Right forelimb (tissue), 1 donor: ENCODE measurements at places on chromosomes 11 and 22.

DNA sequence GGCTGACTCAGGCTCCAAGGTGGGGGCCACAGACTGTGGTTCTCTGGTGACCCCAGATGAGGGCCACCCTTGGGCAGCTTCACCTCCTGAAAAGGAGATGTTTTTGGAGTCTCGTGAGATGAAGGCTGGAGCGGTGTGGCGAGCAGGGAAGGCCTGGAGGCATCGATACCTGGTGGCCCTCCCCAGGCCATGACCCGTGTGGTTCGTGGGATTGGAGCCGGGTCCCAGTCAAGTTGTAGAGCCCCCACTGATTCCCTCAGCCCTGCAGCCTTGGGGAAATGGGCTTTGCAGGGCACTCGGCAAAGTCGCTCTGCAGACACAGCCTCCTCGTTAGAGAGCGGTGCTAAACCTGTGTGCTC, 1083.4 kb downstream of the BRD1 start:
- no peak for DNase-seq

- no peak for DNase-seq
These were observed 42.8 kb downstream of the RPS6KA4 start for GRCh38 chr11:64401775-64402174.

DNA sequence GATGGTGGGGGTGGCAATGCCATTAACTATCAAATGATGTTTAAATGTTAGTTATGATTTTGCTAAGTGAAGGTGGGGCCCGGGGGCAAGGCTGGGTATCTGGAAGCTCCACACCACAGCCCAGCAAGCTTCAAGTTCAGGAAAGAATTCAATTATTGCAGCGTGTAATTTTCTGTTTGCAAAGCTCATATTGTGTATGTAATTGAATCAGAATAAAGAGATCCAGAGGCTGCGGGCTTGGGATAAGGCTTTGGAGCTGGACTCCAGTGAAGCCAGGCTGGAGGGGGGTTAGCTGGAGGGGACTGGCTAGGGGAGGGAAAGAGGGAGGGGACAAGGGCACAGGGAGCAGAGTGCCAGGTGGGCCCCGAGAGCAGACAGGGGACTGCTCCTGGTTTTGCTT, 557.1 kb upstream of the CADM1 start:
- no peak for DNase-seq

- DNase-seq = no peak
These were observed 36.9 kb upstream of the BRSK2 start for GRCh38 chr11:1352696-1353382.

DNA sequence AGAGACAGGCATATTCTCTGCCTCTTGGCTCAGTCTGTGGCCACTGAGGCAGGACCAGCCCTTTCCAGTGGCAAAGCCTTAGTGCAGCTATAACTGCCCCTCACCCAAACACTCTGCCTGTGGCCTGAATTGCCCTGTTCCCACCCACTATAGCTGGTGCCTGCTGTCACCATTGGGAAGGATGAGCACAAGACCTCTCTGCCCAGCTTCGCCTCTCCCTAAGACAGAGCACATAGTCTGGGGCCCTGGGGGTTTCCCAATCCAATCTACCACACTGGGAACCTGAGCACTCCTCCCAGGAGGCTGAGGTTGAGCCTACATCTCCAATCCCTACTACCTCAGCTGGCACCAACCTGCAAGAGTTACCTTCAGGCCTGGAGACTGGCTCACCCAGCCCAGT, 670.4 kb downstream of the JRKL start:
- no peak for DNase-seq

DNA sequence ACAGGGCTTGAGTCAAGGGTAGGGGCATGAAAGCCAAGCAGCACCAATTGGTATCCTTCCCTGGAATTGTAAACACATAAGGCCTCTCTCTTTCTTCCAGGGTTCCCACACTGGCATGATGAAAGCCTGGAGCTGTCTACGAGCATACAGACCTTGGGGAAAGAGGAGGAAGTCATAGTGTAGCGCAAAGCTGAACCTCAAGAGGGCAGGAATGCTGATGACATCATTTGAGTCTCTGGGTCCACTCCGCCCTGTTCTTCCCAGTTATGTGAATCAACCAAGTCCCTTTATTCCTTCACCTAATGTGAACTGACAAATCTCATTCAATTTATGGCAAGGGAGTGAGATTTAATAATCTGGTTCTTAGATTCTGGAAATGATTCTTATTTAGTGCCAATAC, 266.4 kb upstream of the NCAM1 start:
- no peak for DNase-seq

DNA sequence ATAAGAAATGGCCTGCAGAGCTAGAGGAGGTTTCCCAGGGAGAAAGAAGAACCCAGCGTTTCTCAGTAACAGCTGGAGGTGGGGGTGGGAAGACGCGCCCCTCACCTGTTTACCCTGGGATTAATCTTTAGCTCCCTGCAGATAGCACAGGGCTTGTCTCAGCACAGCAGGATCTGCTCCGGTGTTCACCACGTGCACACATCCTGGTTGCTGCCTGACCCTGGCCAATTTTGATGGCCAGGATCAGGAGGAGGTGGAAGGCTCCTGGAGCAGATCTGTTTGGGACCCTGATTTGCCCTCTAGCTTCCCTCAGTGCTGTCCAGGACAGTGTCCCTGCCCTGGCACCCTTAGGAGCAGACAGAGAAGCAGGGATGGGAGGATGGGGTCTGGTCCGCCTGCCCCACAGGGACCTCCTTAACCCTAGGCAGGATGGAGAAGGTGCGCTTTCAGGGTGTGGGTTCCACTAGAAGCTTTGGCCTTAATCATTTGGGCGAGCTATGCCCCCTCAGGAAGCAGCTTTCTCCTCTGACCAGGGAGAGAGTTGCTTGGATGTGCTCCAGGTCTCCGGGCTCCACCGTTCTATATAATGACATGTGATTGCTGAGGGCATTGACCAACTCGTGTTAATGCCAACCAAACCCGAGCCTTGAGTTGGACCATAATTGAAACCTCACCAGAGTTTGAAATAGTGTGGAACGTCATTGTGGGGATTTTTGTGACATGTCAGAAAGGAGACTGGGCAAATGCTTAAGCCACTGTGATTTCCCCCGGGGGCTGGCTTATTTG, 19.3 kb downstream of the UPB1 start:
- peak; percentile 26 for DNase-seq

DNA sequence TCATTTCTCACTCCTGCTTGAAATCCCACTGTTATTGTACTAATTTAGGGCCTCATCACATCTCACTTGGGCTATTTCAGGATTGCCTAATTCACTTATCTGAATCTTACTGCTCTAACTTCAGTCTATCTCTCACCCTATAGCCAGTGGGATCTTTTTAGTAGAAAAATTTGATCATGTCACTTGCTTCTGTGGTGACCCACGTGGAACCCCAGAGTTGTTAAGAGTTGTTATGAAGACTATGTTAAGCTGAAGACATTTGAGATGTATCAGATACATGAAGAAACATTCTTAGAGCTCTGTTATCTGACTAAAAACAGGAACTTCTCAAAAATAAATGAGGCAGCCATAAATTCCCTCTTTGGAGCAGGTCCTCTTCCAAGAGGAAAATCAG, 1375.6 kb upstream of the TENM4 start:
- DNase-seq = no peak

DNA sequence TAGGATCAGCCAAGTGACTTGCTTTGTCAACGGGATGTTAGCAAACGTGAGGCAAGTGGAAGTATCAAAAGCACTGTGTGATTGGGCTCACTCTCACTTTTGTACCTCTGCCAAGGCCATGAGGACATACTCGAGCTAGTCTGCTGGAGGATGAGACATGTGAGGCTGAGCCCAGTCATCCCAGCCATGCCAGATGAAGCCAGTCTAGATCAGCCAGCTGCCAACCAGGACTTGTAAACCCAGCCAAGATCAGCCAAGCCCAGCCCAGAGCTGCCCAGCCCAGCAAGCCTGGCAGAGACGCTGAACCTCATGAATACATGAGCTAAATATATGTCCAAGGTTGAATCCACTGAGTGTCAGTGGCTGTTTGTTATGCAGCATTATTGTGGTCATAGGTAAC, 369.7 kb downstream of the MN1 start:
- DNase-seq = no peak

GRCh38 chr11:106242718-106243415, 165.4 kb downstream of the AASDHPPT start:
- DNase-seq = no peak
